ENCODE measurements at places on chromosomes 1 and 21.

GRCh38 chr1:100322436-100323211 is 29.7 kb upstream of the CDC14A start:
- DNase-seq = no peak

DNA sequence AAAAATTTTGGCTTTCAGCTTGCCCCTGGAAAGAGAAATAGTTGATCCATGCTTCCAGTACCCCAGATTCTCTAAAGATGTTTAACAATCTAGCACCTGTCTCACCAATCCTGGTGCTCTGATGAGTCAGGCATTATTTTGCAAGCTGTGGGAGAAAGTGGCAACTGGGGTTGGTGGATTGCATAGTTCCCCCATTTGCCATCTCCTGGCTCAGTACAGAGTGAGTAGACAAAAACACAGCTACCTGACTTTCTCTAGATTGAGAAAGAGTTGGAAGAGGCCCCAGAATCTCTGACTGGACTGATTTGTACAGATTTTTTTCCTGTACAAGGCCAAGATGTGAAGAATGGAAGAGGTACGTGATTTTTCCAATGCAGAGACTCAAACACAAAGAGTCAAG is 75.1 kb upstream of the NEGR1 start:
- DNase-seq = no peak

DNA sequence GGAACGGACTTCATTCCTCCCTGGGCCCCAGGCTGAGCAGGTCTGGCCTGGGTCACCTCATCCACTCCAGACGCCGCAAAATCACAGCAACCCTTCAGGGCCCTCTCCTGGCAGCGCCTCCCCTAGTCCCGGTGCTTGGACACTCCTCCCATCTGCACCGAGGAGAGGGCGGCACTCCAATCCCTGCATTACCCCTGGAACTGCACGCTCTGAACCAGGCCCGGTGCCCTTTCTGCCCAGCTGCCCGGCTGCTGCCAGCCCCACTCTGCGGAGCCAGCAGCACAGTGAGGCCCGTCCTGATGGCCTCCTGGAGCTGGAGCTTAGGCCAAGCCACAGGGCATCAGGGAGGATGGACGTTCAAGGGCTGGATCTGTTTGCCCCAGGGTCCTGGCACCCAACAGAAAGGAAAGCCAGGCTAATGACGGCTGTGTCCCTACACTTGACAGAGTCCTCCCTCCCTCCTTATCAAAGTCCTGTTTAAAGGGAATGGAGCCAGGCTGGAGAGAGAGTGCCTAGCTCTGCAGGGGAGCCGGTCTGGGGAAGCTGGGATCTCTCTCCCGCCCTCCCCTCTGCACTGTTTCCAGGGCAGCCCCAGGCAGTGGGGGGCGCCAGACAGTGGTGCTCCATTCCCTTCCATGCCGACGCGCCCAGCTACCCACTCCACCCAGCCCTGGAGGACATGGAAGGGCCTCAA is 12.7 kb downstream of the COL6A2 start:
- DNase-seq = no peak

- DNase-seq = no peak
Observed at GRCh38 chr1:6003568-6004411, 11.6 kb upstream of the NPHP4 start.

DNA sequence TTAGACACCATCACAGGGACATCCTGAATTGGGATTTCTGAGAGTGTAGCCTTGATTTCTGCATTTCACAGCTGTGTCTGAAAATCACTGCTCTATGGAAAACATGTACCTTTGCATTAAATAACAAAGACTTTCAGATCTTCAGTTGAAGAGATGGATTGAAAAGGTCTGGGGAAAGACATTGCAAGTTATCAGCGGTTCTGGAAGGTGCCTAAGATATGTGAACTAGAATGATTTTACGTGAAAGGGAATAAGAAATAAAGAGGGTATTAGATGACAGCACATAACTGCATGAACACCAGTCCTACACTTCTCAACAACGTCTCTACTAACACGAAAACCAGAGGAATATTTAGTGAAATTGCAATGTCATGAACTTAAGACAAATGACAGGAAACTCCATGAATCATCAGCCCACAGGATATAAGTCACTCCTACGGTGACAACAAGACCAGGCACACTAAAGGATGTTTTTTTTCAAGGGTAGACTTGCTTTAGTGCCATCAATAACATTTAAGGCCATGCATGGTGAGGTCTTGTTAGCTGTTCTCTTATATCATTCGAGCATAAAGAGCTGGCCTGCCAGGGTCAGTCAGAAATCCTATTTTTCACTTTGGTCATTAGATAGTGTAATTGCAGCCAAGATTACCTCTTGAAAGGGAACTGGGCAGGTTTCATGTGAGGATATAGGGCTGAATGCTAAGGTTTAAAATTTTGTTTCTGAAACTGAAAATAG is 283.1 kb downstream of the GRIK1 start:
- peak; percentile 91 for DNase-seq

DNA sequence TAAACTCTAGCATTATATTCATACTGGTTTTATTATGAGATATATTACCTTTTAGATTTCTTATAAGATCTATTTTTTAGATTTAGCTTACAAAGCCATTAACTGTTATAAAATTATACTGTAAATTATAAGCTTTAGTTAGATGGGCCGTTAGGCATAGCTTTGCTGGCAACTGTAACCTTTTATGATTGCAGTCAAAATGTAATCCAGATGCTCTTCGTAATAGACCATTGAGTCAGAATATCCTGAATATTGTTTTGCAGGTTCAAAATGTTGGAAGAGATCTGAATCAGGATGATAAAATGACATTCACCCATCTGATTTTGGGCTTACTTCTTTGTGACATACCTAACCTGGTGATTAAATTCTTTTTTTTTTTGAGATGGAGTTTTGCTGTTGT is 20.9 kb downstream of the ITSN1 start:
- DNase-seq = no peak

DNA sequence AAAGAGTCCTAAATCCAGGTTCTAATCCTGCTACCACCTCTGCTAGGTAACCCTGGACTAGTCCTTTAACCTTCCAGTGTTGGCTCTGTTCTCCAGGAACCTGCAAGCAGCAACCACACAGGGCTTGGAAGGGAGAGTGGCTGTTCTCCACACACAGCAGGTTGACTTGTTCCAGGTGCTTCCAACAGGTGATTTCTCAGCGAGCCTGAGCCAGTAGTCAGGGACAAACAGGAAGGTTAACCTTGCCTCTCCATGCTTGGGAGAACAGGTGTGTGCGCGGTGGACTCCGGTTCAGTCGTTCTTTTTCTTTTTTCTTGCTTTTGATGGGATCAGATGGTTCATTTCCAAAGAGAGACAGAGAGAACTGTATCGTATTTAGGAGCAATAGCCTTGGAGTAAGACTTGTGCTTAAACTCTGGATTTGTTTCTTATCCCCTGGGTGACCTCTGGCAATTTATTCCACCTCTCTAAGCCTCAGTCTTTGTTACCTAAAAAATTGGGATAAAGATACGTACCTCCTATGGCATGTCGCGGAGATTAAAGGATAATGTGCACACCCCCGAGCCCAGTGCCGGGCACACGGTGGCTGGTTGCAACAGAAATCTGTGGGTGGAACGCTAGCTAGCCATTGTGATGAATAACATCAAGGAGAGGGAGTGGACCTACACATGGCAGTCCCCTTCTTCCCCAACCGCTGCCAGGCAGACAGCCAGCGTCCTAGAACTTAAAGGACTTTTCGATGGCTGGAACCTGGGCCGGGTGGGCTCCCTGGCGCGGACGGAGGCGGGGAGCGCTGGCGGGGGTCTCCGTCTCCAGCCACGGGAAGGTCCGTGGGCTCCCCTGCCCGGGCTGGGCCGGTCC is 583 bp upstream of the CACHD1 start:
- DNase-seq = no peak

GRCh38 chr1:100628631-100629081 is 90.7 kb downstream of the GPR88 start:
- peak; percentile 49 for DNase-seq

- no peak for DNase-seq
Observed at GRCh38 chr1:112714313-112715263, 544 bp downstream of the PPM1J start.

- DNase-seq = no peak
Observed at GRCh38 chr1:216175714-216176113, 247.5 kb downstream of the USH2A start.

DNA sequence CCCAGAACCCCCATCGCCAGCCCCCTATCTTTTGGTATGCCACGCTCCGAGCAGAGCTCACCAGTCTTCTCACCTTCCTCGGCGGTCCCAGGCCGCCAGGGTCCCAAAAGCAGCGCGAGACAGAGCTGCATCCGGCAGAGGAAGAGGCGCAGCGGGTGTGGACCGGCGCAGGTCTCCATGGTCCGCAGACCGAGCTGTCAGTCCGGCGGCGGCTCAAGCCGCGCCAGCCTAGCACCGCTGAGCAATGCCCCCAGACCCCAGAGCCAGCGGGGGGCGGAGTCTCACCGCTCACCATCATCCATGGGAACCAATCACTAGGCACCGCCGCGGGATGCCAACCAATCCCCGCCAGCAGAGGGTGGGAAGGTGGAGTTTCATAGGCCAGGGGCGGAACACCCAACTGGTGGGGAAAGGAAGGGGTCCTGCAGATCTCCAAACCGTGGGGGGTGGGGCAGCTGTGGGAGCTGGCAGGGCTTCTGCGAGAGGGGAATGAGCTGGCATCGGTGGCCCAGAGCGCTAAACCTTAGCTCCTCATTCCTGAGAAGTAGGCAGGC is at the start of gene EPHA10:
Gene EPHA10, minus strand, starts transcription at position 233 of the 554 bp plus-strand sequence. Its CDS starts 54 bp downstream, at position 179.
- no peak for DNase-seq

DNA sequence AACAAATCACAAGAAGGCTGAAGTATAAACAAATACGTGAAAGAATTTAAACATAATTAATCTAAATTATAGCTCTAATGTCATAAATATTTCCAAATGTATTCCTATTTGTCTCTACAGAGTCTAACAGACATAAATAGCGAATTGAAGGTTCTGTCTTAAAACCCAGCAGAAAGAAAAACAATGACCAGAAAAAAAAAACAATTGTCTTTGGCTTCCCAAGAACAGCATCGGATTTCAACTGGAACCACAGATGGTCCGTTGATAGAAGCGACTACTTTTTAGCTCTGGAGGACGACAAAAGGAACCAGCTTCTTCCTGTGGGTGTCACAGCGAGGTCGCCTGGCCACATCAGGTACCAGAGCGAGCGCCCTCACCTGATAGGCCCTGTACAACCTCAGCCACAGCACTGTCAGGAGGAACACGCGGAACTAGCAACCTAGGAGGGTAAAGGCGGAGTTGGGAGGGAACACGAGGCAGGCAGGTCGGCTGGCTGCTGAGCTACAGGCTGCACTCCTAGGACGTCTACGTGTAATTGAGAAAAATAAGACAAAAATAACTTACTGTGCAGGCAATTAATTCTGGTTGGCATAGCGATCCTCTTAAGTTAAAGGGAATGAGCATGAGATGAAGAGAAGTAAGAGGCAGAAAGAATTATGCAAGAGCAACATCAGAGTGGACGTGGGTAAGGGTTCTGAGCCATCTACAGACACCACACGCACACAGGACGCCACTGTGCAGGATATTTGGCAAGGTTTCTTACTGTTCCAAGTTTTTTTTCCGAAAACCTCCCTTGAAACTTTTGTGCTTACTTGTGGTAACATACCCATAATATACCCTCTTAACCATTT is 16.7 kb upstream of the PRDM15 start:
- DNase-seq = peak; percentile 29

DNA sequence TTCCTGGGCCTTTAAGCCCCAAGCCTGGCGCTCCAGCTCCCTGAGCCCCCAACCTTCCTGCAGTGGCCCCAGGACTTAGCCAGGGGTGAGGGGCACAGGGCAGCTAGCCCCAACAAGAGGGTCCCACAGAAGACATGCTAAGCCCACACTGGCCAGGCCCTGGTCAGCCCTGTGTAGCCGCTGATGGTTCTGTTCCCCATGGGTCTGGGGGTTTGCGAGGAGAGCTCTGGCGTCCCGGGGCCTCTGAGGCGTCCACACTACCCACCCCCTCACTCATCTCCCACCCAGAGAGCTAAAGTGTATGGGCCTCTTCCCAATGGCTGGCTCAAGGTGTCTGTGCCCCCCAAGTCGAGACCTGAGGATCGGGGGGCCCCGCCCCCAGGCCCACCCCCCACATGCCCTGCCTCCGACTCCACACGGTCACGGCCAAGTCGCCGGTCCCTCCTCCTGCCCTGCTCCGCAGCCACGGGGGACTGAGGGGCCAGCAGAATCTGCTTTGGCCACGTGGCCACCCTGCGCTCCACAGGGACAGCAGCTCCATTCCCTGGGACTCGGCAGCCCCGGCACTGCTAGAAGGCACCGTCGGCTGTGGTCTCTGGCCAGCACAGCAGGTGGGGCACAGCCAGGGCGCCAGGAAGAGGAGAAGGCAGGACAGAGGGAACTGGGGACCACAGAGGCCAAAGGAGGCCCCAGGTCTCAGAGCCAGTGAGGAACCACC is 7.8 kb downstream of the TNFRSF18 start:
- no peak for DNase-seq

GRCh38 chr1:213951876-213952275 is 35.9 kb upstream of the PROX1 start:
- DNase-seq = no peak

DNA sequence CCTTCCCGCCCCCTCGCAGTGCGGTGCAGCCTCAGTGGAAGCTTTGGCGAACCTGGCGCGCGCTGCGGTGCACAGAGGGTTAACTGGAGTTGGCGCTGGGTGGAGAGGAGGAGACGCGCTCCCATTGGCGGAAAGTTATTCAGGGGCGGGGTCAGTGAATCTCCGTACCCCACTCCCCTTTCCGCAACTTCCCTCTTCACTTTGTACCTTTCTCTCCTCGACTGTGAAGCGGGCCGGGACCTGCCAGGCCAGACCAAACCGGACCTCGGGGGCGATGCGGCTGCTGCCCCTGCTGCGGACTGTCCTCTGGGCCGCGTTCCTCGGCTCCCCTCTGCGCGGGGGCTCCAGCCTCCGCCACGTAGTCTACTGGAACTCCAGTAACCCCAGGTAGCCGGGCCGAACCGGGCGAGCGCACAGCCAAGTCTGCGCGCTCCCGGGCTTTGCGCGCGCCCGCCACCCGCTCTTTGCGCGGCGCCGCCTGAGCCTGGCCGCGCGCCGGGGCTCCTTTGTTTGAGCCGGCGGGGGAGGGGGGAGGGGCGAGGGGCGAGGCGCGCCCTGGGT is at the start of gene EFNA4:
Gene EFNA4, plus strand, starts transcription at position 191 of the 561 bp plus-strand sequence. Its CDS starts 84 bp downstream, at position 275.
- peak; percentile 89 for DNase-seq

GRCh38 chr1:198606020-198606438 is 32.8 kb upstream of the PTPRC start:
- DNase-seq = peak; percentile 10

DNA sequence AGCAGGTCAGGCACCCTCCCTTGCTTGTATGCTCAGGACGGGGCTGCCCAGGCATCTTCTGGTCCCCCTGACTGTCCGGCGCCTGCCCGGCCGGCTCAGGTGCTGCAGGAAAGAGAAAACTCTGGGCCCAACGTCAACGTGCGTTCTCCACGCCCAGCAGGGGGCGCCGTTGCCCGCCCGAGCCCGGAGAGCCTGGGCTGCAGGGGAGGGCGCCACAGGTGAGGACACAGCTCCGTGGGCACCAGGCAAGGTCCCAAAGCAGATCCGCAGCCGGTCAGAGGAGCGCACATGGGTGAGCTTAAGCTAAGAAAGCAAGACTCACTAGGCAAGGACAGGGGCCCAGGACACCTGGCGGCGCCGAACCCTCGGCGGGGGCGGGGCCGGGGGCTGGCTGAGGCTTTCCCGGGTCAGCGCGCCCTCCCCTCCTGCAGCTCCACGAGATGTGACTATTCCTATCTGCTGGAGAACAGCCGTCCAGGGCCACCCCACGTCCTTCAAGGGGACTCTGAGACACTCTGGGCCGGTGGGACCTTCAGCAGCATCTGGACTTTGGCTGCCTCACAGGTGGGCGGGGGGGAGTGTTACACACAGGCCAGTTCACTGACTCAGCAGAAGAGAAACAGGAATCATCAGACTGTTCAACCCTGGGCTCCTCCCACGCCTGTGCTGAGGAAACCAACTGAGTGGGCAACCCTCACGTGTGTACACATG is 29.3 kb downstream of the KRTAP10-1 start:
- peak; percentile 33 for DNase-seq
